ENCODE measurements at places on chromosomes 12 and 14.
A peak's percentile ranks its signal among the peaks of the same experiment; 100 is the strongest.

DNA sequence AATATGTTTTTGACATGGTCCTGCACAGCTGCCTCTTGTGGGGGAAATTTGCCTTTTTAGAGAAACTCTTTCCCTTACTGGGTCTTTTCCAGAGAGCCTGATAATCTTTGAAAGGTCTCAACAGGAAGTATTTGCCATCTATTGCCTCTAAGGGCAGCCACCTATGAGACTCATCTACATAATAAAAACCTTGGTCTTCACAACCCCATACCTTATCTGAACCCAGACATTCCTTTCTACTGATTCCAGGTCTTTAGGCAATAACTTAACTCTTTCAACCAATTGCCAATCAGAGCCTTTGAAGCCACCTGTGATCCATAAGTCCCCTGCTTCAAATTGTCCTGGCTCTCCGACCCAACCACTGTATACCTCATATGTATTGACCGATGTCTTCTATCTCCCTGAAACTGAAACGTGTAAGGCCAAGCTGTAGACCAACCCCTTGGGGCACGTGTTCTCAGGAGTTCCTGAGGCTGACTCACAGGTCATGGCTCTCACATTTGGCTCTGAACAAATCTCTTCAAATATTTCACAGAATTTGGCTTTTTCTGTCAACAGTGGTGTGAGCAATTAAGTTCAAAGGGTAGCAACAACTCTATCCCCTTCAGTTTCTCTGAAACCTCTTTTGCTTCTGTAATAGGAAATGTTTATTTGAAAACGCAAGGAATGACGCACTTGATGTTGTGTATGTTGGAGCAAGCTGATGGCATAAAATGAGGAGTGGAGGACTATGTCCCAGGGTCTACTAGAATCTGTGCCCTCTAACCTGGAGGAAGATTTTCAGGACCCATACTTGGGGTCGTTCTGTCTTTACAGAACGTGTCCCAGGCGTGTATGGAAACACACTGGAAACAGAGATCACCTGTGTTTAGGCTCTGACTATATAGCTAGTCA is 49.2 kb upstream of the EIF5 start:
- DNase-seq, result no peak

DNA sequence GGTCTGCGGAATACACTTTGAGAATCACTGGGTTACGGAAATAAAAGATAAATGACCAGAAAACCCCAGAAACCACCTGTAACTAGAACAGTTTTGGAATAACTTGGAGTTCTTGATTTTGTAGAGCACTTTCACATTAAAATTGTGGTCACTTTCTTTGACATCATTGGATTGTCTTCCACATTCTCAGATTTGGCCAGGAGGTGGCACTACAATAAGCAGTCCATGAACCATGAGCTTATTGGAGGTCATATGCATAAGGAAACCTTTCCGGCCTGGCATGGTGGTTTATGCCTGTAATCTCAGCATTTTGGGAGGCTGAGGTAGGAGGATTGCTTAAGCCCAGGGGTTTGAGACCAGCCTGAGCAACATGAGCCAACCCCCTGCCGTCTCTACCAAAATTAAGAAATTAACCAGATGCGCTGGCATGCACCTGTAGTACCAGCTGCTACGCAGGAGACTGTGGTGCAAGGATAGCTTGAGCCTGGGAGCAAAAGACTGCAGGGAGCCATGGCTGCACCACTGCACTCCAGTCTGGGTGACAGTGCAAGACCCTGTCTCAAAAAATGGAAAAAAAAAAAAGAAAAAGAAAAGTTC is 107.7 kb upstream of the CAND1 start:
- peak; percentile 29 for DNase-seq

DNA sequence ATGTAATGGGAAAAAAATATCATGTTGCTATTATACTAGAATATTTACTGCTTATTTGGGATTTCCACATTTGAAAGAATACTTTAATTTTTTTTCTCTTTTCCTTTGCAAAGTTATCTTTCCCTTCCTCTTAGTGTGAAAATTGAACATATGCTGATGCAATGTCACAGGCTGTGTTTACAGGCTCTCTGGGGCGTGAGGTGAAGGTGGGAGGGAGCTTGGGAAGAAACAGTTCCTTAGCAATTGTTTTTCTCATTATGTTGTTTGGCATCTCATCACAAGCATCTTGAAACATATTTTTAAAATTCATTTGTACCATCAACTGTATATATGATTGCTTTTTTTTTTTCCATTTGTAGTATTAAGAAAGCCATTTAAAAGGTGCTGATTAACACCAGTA is 47.9 kb upstream of the NAV3 start:
- DNase-seq, result no peak

DNA sequence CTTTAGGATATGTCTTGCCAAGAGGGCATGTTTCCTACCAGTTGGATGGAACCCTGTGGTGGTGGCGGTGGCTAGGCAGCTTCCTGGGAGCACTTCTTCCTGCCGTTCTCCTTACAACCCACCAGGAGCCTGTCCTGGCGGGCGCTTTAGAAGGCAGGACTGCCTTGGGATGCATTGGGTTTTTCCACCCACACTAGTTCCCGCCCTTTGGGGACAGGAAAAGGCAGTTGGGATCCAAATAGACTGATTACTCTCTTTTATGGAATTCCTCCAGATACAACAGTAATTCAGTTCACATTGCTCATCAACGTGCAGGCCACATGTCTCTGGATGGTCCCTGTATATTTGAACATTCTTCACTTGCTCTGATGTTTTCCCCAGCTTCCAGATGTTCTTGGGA is 305.7 kb upstream of the SSTR1 start:
- DNase-seq, result no peak

DNA sequence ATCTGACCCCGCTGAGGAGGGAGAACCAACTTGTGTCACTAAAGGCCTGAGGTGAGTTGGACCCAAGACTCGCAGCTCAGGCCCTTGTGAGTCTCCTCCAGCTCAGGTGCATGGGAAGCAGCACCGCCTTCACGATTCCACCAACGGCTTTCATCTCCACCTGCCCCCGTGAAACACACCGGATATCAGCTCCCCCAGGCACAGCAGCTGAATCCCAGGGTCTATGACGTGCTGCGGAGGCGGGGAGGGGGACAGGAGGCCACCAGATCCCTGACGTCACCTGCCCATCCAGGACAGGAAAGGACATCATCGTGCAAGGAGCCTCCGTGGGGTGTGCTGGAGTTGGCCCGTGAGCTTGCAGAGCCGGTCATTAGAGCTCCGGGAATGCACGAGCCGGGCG is 18.5 kb upstream of the SFSWAP start:
- no peak for DNase-seq

DNA sequence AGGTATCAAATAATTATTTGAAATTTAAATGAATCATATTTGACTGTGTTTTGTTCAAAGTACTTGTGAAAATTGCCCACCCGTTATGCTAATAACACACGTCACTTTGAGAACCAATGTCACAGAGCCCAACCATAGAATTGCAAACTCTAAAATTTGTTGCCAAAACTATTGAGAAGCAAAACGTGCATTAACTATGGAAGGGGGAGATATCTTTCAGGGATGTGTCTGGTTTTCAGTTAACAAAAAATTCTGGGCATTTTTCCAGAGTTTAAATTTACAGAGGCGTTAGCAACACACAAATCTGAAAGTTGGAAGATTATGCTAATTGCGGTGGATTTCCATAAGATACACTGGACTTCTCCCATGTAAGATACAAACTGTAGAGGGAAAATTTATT is 371.8 kb upstream of the E2F7 start:
- no peak for DNase-seq

DNA sequence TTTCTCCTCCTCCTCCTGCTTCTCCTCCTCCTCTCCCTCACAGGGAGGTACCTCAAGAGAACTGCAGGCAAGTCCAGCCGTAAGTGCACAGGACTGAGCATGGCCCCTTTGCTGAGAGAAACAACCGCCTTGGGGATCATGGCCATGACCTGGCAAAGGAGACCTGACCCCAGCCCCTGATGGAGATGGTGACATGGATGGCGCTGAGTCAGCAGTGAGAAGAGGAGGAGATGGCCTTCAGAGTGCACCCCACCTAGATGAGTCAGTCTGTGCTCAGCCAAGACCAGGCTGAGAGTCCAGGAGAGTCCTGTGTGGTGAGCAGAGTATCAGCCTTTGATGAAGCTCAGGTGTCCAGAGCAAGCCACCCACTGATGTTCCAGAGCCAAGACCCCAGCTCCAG is 36.4 kb downstream of the MEG3 start:
- no peak for DNase-seq

- peak; percentile 37 for DNase-seq
Observed at GRCh38 chr12:69161829-69162228, 77.5 kb upstream of the CPSF6 start.

DNA sequence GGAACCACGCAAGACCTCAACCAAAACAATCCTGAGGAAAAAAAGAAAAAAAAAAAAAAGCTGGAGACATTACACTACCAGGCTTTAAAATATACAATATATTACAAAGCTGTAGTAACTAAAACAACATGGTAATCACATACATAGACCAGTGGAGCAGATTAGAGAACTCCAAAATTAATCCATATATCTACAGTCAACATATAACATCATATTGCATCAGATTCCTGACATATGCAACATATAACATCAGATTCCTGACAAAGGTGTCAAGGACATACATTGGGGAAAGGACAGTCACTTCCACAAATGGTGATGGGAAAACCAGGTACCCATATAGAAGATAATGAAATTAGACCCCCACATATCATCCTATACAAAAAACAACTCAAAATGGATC is 145.8 kb downstream of the BTG1 start:
- no peak for DNase-seq

GRCh38 chr14:31740688-31741087 is 179.5 kb downstream of the NUBPL start:
- no peak for DNase-seq

GRCh38 chr12:88251798-88252197 is 109.7 kb downstream of the TMTC3 start:
- DNase-seq, result no peak

- DNase-seq, result no peak
Observed at GRCh38 chr12:98405805-98406366, 109.5 kb upstream of the TMPO start.

DNA sequence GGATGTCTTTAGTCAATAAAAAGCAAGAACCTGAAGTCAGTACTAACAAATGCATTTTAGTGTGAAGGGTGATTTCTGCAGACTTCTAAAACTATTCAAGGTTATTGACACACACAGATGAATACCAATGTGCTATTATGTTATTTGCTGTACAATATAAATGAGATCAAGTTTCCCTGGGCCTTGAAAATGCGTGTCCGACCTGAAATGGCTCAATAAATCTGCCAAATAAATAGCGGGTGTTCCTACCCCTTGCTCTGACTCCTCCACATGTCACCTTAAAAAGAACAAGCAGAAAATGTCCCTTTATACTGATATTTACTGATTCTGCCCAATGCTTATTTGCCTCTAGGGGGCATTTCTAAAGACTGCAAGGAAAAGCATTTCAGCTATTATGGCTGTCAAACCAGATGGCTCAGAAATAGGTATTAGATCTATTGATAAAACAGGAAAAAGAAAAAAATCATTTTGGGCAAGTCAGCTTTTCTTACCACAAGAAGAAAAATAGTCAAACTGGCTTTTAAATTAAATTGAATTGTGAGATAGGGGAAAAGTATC is 367.3 kb upstream of the KITLG start:
- DNase-seq, result no peak

DNA sequence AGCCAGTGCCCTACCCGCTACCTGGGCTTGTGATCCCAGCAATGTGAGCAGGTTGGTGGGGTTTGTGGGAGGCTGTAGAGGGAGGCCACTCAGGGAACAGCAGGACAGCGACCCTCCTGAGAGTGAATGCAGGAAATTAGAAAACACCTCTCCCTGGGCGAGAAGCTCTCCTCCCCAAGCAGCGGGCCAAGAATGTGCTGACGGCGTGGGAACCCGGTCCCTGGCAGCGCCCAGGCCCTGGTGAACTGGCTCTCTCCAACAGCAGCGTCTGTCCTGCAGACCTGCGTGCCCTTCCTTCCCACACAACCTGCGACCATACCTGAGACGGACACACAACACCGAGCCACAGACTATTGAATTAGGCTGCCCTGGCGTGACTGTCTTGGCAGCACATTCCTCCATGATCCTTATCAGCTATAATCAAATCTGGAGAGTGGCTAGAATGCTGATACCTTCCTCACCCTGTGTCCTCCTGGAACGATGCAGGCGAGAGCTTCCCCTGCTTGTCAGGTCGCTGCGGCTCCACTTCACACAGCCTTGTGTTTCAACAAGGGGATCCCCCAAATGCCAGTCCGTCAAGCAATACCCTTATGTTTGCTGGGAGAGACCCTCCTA is 114.8 kb upstream of the GSC start:
- DNase-seq, result no peak
